ENCODE measurements at places on chromosomes 3 and 15.
A peak's percentile ranks its signal among the peaks of the same experiment; 100 is the strongest.

GRCh38 chr3:27290760-27291159 is 78.4 kb downstream of the NEK10 start:
- no peak for DNase-seq

DNA sequence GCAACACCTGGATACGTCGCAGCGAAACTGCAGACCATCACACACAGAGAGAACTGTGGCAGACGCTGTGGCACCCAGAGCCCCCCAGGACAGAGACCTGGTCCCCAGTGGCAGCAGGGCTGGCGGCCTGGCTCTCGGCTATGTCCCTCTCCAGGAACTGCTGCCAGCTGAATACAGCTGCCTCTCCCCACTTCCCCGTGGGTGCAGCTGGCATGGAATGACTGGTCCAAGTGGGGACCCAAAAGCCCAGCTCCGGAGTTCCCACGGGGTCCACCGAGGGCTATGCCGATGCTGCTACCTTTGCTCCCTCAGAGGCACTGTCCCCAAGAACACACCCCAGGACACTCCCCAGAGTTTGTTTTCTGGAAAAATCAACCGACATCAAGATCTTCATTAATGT is 67.8 kb upstream of the GATA2 start:
- DNase-seq = no peak

- DNase-seq = no peak
Measured at GRCh38 chr3:195757438-195757770, 36.6 kb downstream of the MUC20 start.

- no peak for DNase-seq
Measured at GRCh38 chr3:15846606-15847005, 48.8 kb upstream of the ANKRD28 start.

DNA sequence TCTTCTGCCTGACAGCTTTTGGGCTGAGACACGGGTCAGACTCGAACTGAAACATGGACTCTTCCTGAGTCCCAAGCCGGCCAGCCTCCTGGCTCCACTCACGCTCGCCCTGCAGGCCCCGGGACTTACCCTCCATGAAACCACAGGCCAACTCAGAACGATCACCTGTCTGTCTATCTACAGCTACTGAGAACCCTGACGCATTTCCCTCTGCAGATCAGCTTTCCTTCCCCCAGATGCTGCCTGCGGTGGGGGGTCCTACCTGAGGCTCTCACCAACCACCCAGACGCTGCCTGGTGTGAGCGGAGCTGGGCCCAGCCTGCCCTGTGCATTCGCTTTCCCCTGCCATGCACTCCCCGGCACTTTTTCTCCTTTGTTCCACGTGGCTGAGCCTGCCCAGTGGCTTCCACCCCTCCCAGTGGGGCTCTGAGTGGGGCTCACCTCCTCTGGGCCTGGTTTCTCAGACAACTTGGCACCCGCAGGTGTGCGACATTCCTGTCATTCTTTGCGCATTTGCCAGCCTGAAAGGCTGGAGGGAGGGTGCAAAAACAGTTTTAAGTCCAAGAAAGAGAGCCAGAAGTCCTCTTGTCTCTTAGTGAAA is 60.2 kb downstream of the PLXNA1 start:
- DNase-seq = no peak

GRCh38 chr3:39727415-39727814 is 82.0 kb upstream of the MYRIP start:
- no peak for DNase-seq

DNA sequence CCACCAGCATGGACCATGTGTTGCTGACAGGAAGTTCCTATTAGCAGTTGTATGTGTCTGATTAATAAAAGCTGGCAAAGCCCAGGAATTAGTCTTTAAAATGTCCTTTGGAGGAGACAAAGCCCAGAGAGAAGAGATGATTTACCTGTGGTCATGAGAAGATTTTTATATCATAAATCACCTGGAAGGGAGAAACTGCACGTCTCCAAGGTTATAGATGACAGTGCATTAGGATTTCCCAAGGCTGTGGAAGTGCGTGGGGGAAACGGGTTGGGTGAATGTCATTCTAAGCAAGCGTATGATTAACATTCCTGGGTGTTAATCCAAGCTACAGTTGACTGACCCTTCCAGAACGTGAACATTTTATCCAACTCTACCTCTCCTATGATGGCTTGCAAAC is 76.6 kb downstream of the SLC6A11 start:
- no peak for DNase-seq

DNA sequence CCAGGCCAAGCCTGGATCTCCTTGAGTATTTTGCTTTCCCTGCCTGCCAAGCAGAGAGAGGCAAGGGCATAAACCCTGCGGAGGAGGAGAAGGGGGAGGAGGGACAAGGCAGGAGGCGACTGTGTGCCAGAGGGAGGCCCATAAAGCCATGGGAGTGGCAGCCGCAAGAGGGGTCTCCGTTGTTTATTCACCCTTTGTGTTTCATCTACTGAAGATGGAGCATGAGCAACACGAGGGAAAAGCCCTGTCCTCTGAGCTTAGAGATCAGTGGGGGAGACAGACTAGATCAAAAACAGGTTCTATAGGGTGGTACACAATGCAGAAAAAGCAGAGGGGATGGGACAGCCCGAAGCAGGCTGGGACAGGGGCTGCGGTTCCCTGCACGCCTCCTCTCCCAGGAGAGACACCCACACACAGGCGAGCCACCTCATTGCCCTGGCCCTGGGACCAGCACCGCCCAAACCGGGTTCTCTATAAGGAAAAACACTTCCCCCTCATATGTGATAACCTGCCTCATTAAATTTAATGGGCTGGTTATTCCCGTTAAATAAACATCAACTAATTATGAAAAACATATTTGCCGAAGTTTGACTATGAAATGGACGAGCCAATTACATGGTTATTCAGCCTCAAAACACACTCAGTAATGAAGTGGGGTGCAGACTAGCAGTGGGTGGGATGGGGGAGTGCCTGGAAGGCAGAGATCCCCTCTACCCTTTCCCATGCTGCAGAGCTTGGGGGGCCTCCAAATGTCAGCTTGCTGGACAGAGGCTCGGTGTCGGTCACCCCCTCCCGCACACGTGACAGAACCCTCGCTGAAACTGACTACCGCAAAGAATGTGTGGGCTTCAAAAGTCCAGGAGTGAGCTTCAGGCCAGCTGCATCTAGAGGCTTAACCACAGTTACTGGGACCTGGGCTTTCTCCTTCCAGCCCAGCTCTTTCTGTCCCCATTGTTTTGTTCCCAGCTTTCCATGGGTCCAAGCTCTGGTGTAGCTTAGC is 14.2 kb upstream of the PLXNA1 start:
- no peak for DNase-seq

DNA sequence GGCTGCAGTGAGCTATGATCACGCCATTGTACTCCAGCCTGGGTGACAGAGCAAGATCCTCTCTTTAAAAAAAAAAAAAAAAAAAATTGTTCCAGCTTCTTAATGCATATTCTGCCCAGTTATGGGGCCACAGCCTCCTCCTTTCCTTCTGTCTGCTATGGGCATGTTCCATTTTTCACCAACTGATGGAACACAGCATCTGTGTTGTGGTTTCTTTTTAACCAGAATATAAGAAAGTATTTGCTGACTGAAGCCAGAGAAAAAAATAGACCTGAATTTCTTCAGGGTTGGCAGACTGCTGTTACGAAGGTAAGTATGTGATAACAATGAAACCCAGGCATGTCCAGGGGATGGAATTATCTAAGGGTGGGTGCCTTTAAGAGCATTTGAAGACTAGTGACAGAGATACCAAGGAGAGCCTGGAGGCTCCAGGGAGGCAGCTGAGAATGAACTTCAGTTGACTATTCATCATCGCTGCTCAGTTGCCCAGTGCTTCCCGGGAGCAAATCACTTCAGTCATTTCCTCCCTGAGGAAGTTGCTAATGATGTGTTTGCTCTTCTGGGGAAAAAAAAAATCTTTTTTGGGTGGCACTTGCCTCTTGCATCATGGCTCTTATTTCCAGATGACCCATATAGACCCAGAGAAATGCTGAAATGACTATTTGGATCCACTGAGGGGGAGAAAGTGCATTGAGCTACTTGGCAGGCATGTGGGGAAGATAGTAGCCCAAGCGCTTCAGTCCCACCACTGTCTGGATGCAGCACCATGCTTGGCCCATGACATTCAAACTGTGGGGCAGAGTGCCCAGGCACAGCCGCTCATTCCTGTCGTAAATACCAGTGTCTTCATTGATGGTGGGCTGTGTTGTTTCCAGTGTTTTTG is 14.5 kb downstream of the NCBP2 start:
- DNase-seq = no peak

GRCh38 chr3:48897460-48898376 is 964 bp downstream of the SLC25A20 start:
- no peak for DNase-seq

DNA sequence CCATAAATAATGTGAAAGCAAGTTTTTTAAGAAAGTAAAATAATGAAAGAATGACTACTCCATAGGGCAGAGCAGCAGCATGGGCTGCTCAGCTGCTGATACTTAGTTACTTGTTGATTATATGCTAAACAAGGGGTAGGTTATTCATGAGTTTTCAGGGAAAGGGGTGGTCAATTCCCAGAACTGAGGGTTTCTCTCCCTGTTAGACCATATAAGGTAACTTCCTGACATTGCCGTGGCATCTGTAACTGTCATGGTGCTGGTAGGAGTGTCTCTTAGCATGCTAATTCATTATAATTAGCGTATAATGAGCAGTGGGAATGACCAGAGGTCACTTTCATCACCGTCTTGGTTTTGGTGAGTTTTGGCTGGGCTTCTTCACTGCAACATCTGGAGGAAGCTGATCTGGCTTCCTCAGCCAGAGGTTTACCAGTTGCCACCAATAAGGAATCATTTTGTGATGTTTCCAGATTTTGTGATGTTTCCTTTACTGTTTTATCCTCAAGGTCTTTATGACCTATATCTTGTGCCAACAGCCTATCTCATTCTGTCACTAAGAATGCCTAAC is 121.8 kb upstream of the CHL1 start:
- no peak for DNase-seq

- DNase-seq = no peak
Measured at GRCh38 chr3:7146529-7146928, 285.6 kb downstream of the GRM7 start.

DNA sequence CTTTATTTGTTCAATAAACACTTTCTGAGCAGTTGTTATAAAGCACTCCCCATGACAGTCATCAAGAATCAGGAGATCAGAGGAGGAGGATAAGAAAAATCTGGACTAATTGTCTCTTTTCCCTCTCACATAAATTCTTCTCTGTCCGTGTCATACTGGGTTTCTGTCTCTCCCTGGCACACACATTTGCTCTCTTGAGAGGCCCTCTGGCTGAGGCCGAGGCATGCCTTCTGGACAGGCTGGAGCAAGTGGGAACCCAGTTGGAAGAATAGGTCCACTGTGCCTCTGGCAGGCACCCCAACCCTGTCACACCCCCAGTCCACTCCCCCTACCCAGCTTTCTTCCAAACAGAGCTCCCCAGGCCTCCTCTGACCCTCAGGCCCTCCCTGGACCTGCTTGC is 315.8 kb downstream of the UACA start:
- no peak for DNase-seq

DNA sequence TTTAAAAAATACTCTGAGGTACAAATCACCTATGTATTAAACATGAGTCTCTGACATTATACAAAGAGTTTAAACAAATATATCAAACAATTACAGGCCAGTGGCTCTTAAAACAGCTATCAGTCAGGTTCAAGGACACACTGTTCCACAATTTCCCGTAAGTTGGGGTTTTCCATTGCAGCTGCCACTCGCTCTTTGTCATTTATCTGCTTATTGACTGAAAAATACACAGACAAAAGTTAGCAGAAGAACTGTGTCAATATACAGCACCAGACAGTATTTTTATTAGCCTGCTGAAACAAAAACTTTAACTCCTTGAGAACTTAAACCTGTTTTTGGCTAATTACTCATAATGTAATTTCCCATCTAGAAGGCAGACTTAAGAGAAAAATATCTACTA is 20.8 kb downstream of the CIAO2A start:
- DNase-seq = no peak

- DNase-seq = no peak
Measured at GRCh38 chr3:78029775-78030174, 989.9 kb downstream of the ROBO2 start.

GRCh38 chr15:59657635-59658125 is 365 bp upstream of the GTF2A2 start:
- DNase-seq = no peak

DNA sequence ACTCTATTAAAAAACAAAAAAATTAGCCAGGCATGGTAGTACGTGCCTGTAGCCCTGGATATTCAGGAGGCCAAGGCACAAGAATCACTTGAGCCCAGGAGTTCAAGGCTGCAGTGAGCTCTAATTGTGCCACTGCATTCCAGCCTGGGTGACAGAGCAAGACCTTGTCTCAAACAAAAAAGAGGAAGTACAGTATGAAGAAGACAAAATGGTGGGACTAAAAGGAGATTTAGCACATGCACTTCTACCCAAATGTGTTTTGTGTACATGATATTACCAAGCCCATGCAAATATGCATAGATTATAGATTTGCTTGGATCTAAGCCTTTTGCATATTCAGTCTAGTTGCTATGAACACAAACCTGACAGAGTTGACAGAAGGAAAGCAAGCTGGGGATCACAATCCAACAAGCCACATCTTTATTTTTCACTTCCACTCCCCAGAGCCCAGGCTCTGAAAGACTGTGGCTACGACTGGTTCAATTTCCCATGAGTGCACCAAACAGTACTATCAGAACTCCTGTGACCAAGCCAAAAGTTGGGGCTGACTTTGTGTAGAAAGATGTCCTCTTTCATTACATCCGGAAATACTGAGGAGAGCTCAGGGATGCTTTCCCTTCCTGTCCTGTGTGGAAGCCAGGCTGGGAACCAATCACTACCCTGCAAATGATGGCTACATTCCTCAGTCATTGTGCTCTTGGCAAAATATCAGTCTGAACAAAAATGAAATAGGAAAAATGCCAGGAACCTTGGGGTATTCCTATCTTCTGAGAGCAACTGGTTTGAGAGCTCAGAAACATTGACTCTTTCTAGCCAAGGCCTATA is 49.4 kb downstream of the TGM4 start:
- no peak for DNase-seq

GRCh38 chr3:187919048-187919447 is 173.8 kb upstream of the BCL6 start:
- peak; percentile 47 for DNase-seq

DNA sequence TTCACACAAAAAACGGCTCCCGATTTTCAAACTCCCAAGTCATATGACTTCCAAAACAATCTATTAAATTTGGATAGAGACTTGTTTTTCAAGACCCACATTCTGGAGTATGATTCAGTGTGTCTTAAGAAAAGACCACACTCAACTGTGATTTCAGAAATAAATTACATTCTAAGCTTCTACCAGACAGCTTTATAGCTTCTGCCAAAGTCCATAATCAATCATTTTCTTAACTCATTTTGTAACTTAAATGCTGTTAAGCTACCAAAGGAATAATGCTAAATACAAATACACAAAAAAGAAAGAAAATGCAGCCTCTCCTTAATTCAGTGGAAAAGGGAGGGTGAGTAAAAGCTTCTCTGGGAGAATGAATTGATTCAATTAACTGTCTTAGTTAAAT is 192.3 kb upstream of the P2RY1 start:
- no peak for DNase-seq

GRCh38 chr3:182389071-182389815 is 404.1 kb upstream of the ATP11B start:
- no peak for DNase-seq

- DNase-seq = no peak
Measured at GRCh38 chr3:97959872-97960271, 12.4 kb downstream of the RIOX2 start.

GRCh38 chr3:52710512-52710911 is 4.6 kb downstream of the SPCS1 start:
- peak; percentile 45 for DNase-seq
